ENCODE measurements at places on chromosomes 6 and 20.

DNA sequence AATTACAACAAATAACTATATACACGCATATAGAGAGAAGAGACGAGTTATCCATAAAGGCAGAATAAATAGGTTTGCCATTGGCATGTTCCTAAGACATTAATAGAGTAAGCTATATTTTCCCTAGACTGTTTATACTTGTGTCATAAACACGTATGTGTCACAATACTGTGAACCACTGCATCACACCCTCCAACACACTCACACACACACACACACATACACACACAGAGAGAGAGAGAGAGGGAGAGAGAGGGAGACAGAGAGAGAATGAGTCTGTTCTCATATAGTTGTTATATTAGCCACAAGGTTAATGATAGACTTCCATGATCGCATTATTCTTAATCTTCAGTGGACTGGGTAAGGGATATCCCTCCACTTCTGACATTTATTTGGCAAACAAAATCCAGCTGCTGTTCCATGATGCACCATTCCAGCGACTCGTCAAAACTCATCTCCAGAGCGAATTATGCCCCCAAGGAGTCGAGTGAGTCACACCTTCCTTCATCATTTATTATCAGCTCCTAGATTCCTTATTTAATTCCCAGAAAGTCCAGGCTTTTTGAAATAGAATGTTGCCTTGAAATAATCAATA lies 82.8 kb upstream of the HIVEP1 start:
- no peaks in the 10 kb centered on the region for H3K36me3 ChIP-seq
- no peak overlapping the region for H3K27ac ChIP-seq
- H3K27me3 ChIP-seq = no peaks in the 10 kb centered on the region
- no peak overlapping the region for H3K4me3 ChIP-seq

GRCh38 chr20:16392346-16392745 lies 180.9 kb downstream of the KIF16B start:
- H3K4me3 ChIP-seq = no peak overlapping the region
- no peaks in the 10 kb centered on the region for H3K27me3 ChIP-seq
- peaks cover 6% of the 10 kb centered on the region for H3K4me1 ChIP-seq
- H3K36me3 ChIP-seq = no peaks in the 10 kb centered on the region

DNA sequence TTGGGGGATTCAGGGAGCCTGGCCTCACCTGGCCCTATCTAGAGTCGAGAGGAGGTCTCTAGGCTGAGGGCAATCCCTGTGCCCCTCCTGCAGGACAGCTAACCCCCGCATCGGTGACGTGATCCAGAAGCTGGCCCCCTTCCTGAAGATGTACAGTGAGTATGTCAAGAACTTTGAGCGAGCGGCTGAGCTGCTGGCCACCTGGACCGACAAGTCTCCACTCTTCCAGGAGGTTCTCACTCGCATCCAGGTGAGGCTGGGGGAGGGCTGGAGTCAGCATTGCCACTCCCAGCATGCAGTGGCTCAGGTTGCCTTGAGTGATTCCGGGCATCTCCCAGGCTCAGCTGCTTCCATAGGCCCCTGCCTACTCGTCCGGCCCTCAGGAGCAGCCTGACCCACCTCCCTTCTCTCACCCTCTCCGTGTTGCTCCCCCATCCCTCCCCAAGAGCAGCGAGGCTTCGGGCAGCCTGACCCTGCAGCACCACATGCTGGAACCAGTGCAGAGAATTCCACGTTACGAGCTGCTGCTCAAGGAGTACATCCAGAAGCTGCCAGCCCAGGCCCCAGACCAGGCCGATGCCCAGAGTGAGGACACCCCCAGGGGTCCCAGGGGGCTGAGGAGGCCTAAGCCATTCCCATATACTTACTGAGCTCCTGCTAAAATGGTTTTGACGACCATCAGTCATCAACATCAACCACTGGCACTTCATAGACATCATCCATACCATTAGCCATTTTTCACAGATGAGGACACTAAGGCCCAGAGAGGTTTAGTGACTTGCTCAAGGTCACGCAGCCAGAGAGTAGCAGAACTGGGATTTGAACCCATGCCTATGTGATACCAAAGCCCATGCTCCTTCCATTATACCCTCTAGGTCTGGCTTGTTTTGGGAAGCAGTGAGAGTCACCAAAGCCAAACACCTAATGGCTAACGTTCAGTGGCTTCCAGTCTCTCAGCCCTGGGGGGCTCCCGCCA lies 8.3 kb downstream of the FGD2 start:
- H3K4me1 ChIP-seq = no peaks in the 10 kb centered on the region
- H3K4me3 ChIP-seq = no peak overlapping the region
- DNase-seq = no peak
- no peaks in the 10 kb centered on the region for H3K36me3 ChIP-seq
- no peaks in the 10 kb centered on the region for H3K27me3 ChIP-seq

DNA sequence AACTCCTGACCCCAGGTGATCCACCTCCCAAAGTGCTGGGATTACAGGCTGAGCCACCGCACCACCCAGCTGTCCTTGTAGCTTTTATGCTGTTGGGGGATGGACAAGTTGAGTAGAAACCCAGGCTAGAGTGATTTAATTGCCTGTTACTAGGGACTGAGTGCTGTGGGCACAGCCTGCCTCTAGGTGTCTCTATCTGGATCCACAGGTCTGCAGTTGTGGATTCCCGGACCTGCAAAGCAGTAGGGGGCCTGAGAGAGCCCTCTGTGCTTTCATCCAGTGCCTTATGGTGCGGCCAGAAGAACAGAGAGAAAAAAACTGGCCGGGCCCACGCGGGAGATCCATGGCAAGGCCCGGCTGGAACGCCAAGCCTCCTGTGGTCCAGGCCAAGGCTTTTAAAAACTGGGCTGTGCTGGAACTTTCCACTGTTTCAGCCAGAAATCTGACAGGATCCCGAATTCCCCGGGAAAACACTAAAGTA lies 5.2 kb downstream of the SIRPA start:
- peaks cover 14% of the 10 kb centered on the region for H3K4me1 ChIP-seq
- no peak overlapping the region for H3K4me3 ChIP-seq
- H3K27ac ChIP-seq = no peak overlapping the region
- DNase-seq = peak; percentile 93
- peaks cover 38% of the 10 kb centered on the region for H3K27me3 ChIP-seq
- H3K36me3 ChIP-seq = no peaks in the 10 kb centered on the region

GRCh38 chr6:99378636-99379035 lies 15.4 kb downstream of the COQ3 start:
- DNase-seq = no peak
- no peak overlapping the region for H3K4me3 ChIP-seq
- no peaks in the 10 kb centered on the region for H3K4me1 ChIP-seq
- no peaks in the 10 kb centered on the region for H3K36me3 ChIP-seq
- H3K27ac ChIP-seq = no peak overlapping the region

DNA sequence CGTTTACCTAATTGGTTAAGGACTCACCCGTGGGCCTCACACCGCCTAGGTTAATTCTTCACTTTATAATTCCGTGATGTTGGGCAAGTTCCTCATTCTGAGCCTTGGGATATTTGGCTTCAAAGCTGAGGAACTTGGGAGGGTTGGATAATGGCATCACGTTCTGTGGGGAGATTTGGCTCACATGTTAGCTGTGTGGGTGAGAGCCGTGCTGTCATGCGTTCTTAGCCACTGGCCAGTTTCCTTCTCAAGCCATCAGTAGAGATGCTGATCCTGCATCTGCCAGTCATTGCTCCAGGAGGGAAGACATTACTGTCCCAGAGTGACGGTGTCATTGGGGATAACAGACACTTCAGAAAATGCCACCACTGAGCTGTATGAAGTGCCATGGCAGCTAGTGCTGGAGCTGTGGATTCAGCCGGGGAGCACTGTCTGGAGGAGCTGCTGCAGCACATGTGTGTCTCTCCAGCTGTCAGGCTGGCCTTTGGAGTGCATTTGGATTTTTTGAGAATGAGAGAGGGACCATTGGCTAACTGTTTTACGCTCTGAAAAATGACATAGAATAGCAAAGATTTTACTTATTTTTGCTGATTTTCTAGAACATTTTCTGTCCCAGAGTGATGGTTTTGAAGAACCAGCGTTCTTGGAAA lies 16.5 kb downstream of the IGF2R start:
- H3K27me3 ChIP-seq = no peaks in the 10 kb centered on the region
- DNase-seq = no peak
- no peak overlapping the region for H3K27ac ChIP-seq
- no peaks in the 10 kb centered on the region for H3K36me3 ChIP-seq

- peaks cover 12% of the 10 kb centered on the region for H3K27me3 ChIP-seq
- no peak overlapping the region for H3K4me3 ChIP-seq
- DNase-seq = no peak
Observed at GRCh38 chr6:37688078-37688850, 9.4 kb downstream of the MDGA1 start.
